ENCODE measurements at places on chromosomes 2 and 18. TPM values are rescaled to one million over a fixed set of nuclear protein-coding genes. Genes with fewer than 3 reads are reported as not detected.

C2orf66 gene
- total RNA-seq, result 0.78 TPM

ZBTB14 gene
- 12.2 TPM for total RNA-seq

GRCh38 chr2:169366066-169366465, 3.7 kb upstream of the LRP2 start:
- no peak for DNase-seq
- H3K36me3 ChIP-seq, result no peaks in the 10 kb centered on the region
- H3K4me1 ChIP-seq, result peaks cover 37% of the 10 kb centered on the region
- no peak overlapping the region for H3K4me3 ChIP-seq
- H3K27me3 ChIP-seq, result no peaks in the 10 kb centered on the region
- H3K27ac ChIP-seq, result no peak overlapping the region

DNA sequence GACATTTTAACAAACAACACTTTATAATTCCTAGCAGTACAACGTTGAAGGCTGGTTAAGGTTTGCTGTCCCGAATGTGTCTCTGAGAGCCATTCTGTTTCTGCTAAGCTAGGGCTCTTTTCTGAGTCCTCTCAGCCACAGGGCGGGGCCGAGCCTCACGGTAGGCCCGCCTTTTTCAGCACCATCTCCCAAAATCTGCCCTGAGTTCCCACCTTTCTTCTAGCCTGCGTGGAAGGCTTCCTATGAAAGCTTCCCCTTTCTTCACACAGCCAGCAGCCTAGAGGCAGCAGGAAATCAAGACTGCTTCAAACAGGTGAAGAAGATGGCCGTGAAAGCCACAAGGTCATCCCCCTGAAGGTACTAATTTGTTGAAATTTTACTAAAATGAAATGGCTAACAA, 255.5 kb downstream of the CDH2 start:
- H3K27ac ChIP-seq, result no peak overlapping the region
- no peak overlapping the region for H3K4me3 ChIP-seq
- no peaks in the 10 kb centered on the region for H3K4me1 ChIP-seq
- H3K27me3 ChIP-seq, result no peaks in the 10 kb centered on the region

GRCh38 chr2:188629753-188630527, 338.3 kb downstream of the GULP1 start:
- H3K4me1 ChIP-seq, result peaks cover 13% of the 10 kb centered on the region
- no peak overlapping the region for H3K27ac ChIP-seq
- H3K27me3 ChIP-seq, result no peaks in the 10 kb centered on the region
- no peaks in the 10 kb centered on the region for H3K36me3 ChIP-seq

- peak overlapping the region; percentile 93 for H3K27ac ChIP-seq
- no peaks in the 10 kb centered on the region for H3K36me3 ChIP-seq
- H3K27me3 ChIP-seq, result no peaks in the 10 kb centered on the region
- H3K4me1 ChIP-seq, result no peaks in the 10 kb centered on the region
- H3K4me3 ChIP-seq, result peak overlapping the region; percentile 51
Observed at GRCh38 chr2:157627594-157628476, 829 bp downstream of the ACVR1C start.
